ENCODE measurements at places on chromosomes 11 and 22. TPM values are rescaled to one million over a fixed set of nuclear protein-coding genes. Genes with fewer than 3 reads are reported as not detected.

The C11orf52 gene
- total RNA-seq = 0.51 TPM

The ABTB2 gene
- 5.8 TPM for total RNA-seq

The PITPNB gene
- 26.2 TPM for total RNA-seq

The CFAP300 gene
- 7.9 TPM for total RNA-seq

The OR51B2 gene
- not detected for total RNA-seq

The PAX6 gene
- not detected for total RNA-seq

The C22orf42 gene
- not detected for total RNA-seq

The MAP6 gene
- 0.17 TPM for total RNA-seq

The C1QTNF4 gene
- total RNA-seq = under 0.01 TPM

The ANGPTL5 gene
- 0.77 TPM for total RNA-seq

The PANX3 gene
- not detected for total RNA-seq

The CD3E gene
- not detected for total RNA-seq

The GGT1 gene
- 2.0 TPM for total RNA-seq

Measured in fibroblast of lung (primary cell).